Kidney tubule cell (primary cell): ENCODE measurements at places on chromosomes 1 and 21.

DNA sequence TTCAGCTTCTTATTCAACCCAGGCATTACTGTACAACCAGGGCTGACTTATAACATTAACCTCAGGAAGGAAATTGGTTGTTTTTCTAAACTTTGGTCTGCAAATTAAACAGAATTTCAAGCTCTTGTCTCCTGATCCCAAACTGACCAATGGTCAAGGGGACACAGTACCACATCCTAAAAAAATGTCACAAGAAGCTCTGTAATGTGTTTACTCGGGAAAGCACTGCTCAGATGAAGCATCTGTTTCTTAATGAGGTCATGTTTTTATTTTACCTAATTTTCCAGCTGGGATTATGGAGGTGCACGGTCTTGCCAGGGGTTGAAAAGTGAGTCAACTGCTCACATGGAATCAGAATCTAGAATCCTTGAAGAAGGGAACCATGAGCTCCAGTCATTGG is 18.7 kb downstream of the ADAMTS5 start:
- DNase-seq = no peak

DNA sequence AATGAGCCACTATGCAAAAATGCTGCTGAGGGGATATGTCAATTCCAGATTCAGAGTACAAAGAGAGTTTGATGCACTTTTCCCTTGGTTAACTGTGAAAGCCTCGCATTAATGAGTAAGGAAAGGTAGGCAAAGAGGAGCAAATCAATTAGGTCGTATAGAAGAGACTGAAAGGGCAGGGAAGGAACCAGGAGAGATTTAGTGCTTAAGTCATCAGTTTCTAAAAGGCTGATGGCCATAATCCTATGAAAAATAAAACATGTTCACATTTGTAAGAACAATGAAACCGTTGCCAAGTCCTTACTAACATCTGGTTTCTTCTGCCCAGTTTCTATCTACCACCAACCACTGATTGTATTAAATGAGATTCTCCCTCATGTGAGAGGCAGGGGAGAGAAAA is 118.4 kb upstream of the PALMD start:
- DNase-seq = no peak

- DNase-seq = no peak
These were observed 395.0 kb downstream of the PTPRU start for GRCh38 chr1:29631361-29631760.

GRCh38 chr1:112146201-112146715 is 156.8 kb upstream of the KCND3 start:
- no peak for DNase-seq

- peak; percentile 34 for DNase-seq
These were observed 56.6 kb downstream of the MAB21L3 start for GRCh38 chr1:116167625-116168276.

DNA sequence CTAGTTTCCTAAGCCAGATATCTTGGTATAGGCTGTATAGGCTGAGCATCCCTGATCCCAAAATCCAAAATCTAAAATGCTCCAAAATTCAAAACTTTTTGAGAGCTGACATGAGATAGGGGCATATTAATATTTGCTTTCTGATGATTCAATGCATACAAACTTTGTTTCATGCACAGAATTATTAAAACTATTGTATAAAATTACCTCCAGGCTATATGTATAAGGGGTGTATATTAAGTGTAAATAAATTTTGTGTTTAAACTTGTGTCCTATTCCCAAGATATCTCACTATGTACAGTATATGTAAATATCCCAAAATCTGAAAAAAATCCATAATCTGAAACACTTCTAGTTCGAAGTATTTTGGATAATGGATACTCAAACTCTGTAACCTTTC is 2.6 kb downstream of the WDR64 start:
- no peak for DNase-seq

- peak; percentile 67 for DNase-seq
These were observed 32.4 kb downstream of the KCTD3 start for GRCh38 chr1:215599418-215600074.

DNA sequence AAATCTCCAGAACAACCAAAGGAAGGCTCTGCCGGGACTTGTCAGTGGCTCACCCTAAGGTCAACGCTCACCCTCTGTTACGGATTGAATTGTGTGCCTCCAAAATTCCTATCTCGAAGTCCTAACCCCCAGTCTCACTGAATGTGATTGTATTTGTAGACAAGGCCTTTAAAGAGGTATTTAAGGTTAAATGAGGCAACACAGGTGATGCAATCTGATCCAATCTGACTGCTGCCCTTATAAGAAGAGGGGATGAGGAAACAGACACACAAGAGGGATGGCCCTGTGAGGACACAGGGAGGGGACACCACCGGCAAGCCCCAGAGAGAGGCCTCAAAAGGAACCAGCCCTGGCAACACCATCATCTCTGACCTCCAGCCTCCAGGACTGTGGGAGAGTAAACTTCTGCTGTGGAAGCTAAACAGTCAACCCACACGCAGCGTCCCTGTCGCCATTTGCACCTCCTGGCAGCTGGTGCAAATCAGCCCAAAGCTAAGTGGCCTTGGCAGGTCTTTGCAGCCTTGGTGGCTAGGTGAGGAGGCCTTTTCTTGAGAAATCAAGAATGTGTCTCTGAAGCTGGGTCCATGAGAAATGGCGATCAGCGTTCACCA is 24.2 kb downstream of the UBASH3A start:
- no peak for DNase-seq

DNA sequence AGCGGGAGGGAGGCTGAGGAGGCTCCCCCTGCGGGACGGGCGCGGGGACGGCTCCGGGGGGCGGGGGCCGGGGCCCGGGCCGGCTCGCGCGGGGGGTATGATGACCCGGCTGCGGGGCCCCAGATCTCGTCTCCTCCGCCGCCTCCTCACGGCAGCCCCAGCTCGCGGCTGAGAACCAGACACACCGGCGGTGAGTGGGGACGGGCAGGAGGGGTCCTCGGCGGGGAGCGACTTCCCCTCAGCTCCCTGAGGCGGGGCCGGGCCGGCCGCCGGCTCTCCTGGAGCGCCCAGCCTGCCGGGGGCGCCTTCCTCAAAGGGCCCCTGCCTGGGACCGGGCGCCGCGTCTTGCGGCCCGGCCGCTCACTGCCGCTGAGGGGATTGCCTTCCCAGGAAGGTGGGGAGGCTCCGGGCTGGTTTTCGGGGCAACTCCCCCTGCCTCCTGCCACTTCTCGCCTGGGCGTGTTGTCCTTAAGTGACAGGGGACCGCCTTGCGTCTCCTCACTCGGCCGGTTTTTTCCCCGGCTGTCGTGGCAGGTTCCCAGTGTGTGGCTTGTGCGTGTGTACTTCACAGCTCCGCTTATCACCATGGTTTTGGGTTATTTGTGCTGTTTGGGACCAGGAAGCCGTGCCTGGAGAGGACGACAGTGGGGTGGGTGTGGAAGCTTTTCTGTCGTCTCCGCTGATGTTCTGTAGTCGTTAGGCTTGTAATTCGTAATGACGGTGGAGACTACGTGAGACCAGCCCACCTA is 800 bp downstream of the HIPK1 start:
- peak; percentile 51 for DNase-seq

DNA sequence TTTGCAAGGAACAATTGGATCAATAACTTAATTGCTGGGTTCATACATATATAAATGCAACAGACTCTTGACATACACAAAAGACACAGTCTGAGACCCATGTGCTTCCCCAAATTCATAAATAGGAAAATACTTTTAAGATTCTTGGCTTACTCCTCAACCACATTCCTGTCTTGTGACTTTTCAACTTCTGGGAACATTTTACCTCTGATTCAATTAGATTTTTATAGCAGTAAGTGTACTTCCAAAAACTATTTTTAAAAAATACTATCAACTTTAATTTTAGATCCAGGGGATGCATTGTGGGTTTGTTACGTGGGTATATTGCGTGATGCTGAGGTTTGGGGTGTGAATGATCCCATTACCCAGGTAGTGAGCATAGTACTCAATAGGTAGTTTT is 406.7 kb downstream of the RPS6KC1 start:
- DNase-seq = peak; percentile 25
